ENCODE measurements at places on chromosomes 2 and 18.

- DNase-seq = no peak
Measured at GRCh38 chr2:191870744-191871143, 23.9 kb upstream of the CAVIN2 start.

GRCh38 chr18:45009756-45010155, 329.1 kb downstream of the SETBP1 start:
- DNase-seq = no peak

- no peak for DNase-seq
Measured at GRCh38 chr2:205386109-205386508, 296.2 kb upstream of the NRP2 start.

DNA sequence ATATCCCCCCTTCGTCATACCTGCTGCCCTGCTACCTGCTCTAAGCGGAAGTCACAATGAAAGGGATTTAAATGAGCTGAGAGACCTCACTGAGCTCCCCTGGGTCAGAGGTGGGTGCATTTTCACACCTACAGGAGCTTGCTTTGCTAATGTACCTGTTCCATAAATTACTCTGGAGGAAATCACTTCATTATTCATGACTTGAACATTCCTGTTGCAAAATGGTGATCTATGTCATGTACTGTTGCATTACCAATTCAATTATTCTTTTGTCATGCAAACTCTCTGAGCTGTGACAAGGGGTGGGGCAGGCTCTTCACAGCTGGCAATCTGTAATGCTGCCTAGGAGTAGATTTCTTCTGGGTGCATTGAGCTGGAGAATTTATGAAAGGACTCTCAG, 761.3 kb downstream of the TSN start:
- peak; percentile 7 for DNase-seq

Measured in head of caudate nucleus (tissue), 42 donors.